GM12892 (cell line): ENCODE measurements at places on chromosomes 11 and 22.

- no peak for DNase-seq
These were observed 24.5 kb downstream of the POU2AF1 start for GRCh38 chr11:111354601-111354891.

GRCh38 chr11:58027341-58027740, 3.4 kb upstream of the OR6Q1 start:
- DNase-seq: no peak

- no peak for DNase-seq
These were observed 22.6 kb upstream of the CCDC134 start for GRCh38 chr22:41777749-41778425.

DNA sequence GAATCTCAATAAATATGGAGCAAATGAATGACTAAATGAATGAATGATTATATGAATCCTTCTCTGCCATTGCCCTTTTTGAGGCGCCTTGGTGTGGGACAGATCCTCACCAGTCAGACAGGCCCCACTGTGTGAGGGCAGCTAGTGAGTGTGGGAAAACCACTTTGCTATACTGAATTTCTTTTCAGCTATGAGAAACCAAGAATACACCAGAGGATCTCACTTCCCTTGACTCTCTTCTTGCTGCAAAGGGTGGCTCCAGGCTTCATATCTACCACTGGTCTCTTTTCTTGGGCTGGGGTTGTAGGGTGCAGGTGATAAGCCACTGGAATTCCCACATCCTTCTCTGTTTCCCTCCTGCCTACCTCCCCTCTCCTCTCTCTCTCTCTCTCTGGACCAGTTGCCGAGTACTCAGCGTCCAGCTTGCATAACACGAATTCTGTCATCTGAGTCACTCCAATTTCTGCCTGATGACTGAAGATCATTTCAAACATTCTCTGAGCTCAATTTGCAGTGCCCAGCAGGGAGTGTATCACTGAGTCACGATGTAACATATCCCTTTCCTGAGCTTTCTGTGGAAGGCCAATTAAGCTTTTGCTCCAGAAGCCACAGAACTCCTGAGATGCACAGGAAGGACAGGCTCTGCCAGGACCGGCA, 304.3 kb upstream of the NCAM1 start:
- DNase-seq: no peak

DNA sequence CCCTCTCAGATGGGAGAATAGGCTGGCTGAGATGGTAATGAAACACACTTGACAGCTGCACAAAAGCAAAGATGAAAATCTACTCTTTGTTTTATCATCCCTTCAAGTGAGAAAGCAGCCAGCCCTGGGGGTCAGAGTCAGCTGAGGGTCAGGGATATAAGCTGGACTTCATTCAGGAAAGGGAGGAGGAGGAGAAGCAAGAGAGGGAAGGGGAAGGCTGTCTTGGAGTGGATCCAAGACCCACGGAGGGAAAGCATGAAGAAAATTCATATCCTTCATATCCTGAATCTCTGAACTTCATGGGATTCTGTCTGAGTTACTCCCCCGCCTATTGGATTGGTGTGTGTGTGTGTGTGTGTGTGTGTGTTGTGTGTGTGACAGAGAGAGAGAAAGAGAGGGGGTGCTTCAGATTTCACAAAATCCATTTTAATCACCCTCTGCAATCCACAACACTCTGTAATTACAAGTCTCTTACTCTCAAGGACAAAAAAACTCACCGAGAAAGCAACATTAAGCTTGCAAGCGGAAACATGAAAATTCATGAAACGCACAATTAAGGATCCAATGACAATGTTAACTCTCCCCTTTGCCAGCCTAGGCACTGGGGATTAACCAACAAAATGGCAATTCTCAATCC, 327.7 kb downstream of the TENM4 start:
- DNase-seq: no peak

GRCh38 chr11:22780952-22781593, 48.5 kb downstream of the SVIP start:
- no peak for DNase-seq

DNA sequence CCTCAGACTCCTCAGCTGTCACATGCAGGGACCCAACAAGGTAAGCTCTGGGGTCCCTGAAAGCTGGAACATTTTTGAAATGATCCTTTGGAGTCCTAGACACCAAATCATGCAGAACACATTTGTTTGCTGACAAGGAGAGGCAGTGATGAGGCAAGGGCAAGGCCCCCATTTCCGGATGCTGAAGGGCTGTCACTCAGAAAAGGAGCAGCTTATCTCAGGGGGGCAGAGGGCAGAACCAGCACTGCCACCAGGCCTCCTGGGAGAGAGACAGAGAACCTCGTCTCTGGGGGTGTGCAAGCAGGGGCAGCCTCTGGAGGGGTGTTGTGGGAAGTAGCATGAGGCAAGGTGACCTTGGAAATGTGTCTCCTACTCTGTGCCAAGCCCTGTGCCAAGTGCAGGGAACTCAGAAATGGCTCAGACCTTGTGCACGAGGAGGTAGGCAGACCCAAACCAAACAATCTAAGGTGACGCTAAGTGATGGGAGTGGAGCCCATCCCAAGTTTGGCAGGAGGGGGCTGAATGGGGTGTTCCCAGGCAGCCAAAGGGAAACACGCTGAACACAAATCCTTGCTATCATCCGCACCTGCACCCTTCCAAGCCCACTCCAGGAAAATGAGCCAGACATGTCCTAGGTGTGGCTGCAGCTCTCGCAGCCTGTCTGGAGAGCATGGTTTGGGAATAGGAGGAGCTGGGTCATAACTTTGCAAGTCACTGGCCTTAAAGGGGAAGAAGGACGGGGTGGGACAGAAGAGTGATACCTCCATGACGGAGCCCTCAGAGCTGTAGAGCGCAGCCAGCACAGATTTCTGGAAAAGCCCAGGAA, 94.2 kb downstream of the PDE2A start:
- DNase-seq: no peak

DNA sequence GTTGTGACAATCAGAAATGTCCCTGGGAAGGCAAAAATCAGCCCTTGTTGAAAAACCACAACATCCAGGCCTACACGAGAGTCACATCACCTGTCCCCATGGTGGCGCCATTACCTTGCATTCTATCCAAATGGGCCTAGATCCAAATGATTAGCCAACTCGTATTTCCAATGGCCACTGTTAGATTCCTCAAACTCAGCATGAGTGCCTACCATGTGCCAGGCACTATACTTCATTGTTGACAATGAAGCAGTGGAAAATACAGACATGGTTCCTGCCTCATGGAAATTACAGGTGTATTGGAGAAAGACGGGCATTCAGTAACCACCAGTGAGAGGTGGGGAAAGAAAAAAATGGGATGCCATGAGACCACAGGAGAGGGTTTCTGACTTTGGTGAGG, 29.8 kb upstream of the CREB3L1 start:
- DNase-seq: no peak

GRCh38 chr22:29092243-29092642, 19.4 kb downstream of the KREMEN1 start:
- no peak for DNase-seq

DNA sequence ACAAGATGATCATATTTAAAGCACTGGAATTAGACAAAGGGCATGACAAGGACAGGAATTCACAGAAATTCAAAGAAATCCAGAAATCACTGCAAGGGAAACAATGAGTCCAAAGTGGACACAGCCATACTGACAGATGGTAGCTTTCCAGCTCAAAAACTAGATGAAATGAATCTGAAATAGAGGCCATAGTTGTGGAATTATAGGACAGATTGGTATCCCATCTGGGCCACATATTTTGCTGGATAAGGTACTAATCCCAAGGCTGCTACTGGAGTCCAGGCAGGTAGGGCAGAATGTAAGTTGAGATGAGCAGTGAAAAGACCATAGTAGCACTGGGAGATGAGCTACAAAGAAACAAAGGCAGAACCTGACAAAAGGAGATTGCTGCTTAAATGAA, 258.3 kb upstream of the ANO3 start:
- no peak for DNase-seq

DNA sequence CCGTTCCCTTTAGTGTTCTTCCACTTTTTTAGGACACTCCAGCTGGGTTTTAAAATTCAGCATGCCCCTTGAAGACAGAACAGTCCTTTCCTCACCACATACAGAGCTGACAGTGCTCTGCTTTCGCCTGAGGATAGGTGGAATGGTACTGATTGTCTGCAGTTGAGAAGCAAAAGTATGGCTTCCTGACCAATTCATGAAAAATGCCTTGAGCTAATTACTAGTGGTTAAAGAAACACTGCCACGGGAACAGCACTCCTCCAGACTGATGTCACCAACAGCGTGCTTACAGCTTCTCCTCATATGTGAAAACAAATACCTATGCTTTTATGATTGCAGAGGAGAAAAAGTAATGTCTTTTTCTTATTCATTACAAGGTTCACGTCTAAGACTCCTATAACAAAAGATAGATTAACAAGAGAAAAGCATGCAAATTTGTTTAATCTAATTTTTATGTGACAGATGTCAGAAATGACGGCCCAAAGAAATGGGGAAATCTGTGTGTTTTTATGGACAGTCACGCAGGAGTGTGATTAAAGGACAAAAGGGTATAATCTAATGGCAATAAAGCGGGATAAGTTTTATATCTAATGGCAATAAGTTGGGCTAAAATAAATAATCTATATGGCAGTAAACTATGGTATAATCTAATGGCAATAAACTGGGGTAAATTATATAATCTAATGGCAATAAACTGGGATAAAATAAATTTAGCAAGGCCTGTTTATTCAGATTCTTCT, 123.4 kb upstream of the ARHGAP42 start:
- no peak for DNase-seq

- no peak for DNase-seq
These were observed 38.5 kb downstream of the GAB2 start for GRCh38 chr11:78379039-78379670.

- DNase-seq: no peak
These were observed 24.9 kb downstream of the CDKN1C start for GRCh38 chr11:2860636-2861035.

GRCh38 chr11:15695096-15695721, 580.5 kb downstream of the INSC start:
- no peak for DNase-seq

DNA sequence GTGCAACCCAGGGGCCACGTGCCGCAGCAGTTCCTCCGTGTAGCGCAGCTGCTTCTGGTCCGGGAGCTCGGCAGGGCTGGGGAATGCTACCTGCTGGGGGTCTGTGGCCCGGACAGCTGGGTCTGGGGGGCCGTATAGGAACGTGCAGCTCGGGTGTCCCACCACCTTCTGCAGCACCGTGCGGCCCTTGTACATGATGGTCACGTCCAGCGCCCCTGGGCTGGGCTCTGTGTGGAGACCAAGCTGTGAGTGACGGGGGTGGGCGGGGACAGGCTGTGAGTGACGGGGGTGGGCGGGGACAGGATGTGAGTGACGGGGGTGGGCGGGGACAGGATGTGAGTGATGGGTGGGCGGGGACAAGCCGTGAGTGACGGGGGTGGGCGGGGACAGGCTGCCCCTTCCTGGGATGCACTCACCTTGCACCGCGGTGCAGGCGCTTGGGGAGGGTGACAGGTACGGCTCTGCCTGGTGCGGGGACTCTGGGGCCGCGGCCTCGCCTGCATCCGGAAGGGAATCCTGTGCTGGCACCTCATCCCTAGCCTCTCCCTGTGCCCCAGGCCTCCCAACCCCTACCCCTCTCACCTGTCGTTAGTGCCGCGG, 2.3 kb downstream of the IRF7 start:
- DNase-seq: peak; percentile 74

DNA sequence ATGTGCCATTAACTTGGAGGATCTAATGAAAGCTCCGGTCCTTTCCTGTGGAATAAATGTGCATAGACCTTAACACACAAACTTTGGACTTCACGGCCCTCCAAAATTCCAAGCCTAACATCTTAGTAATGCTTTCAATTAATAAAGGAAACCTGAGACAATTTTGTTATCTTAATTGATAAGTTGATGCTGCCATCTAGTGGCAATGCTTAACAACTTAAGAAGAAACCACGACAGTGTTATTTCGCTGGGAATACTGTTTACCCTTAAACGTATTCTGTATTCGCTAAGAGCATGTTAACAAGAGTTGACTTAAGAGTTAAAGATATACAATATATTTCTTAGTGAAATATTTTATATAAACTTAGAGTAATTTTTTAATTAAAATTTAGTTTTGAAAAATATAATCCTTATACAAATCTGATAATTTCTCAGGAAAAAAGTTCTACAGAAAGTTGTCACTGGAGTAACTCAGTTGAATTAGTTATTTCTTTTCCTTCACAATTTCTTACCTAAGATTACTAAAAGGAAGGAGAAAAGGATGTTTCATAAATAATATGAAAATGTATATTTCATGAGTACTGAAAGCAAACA, 35.0 kb upstream of the OR9G4 start:
- no peak for DNase-seq

GRCh38 chr11:99987821-99988470, 699.1 kb upstream of the ARHGAP42 start:
- DNase-seq: no peak

DNA sequence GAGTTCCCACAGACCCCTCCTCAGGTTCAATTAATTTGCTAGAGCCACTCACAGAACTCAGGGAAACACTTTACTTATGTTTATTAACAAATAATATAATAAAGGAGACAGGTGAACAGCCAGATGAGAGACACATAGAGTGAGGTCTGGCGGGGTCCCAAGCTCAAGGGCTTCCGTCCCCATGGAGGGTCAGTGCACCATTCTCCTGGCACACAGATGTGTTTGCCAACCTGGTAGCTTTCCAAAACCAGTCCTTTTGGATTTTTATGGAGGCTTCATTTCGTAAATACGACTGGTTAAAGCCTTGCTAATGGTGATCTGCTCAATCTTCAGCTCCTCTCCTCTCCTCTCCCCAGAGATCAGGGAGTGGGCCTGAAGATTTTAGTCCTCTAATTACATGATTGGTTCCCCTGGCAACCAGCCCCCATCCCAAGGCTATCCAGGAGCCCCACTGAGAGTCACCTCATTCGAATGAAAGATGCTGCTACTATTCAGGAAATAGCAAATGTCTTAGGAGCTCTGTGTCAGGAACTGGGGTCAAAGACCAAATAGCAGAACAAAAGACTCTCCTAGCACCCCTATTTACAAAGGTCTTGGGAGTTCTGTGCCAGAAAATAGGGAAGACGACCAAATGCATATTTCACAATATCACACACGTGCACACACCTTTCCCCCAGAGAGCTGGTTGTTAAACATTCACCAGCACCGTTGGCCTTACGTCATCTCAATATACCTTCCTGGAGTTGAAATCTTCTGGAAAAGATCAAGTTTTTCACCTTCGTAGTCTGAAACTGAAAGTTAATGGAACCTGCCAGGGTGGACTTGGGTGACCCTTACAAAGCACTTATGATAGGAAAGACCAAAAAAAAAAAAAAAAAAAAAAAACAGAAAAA, 23.8 kb upstream of the CAPRIN1 start:
- DNase-seq: no peak

- DNase-seq: no peak
These were observed 38.5 kb downstream of the BCR start for GRCh38 chr22:23218867-23219251.
